Stimulated activated CD4-positive, alpha-beta T cell treated with anti-CD3 and anti-CD28 coated beads, TNF-alpha, amount 100 ng/mL, for 1 hour (primary cell): ENCODE measurements at places on chromosomes 6 and 20.

GRCh38 chr6:141077355-141078333 is 1055.1 kb upstream of the GJE1 start:
- DNase-seq, result no peak

DNA sequence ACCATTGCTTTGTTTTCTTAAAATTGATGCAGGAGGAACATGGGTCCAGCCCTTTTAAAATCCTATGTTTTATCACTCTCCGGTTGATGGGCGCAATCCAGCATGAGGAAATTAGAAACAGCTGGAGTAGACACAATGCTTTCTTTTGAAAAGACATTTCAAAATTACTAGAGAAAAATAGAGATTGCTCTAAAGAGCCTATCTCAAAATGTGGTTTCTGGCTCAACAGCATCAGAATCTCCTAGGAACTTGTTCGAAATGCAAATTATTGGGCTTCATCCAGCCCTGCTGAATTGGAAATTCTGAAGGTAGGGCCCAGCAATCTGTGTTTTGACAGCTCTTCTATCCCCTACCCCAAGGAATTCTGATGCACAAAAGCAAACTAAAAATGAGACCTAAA is 190.8 kb upstream of the BMP2 start:
- DNase-seq, result no peak

DNA sequence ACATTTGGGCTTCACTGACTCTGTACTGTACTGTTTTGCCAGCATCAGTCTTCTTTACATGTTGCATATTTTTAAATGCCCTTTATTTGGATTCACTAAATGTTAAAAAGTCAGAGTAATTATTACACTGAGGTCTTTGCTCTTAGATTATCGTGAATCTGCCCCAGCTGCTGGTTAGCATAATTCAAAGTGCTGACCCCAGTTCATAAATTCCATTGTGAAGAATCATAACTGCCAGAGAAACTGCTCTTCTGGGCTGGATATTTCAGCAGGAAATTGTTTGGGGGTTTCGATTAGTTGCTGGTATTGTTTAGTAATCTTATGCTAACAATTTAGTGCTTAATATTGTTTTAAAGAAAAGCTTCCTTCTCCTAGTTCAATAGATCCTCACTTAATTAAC is 682.1 kb upstream of the MAP3K7 start:
- no peak for DNase-seq

DNA sequence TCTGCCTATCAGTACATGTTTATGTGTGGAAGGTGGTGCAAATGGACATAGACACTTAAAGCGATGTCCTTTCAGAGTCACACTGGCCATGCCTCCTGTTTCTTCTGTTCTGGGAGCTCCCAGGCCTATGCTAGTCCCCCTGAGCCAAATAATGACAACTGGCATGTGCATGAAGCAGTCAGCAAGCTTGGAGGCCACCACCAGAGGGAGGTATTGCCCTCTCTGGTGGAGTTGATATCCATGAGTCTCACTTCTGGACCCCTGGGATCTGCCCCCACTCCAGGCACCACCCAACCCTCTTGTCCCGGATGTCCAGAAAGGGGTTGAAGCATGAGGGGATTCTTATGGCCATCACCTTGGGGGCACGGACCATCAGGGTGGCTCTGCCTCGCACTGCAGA is 172.2 kb downstream of the AIG1 start:
- DNase-seq, result no peak

GRCh38 chr20:63397155-63397843 is 36.1 kb upstream of the CHRNA4 start:
- no peak for DNase-seq

- no peak for DNase-seq
These were observed 587.2 kb downstream of the EPM2A start for GRCh38 chr6:145147981-145148749.
